ENCODE measurements at places on chromosomes 1 and 21. TPM values are rescaled to one million over a fixed set of nuclear protein-coding genes. Genes with fewer than 3 reads are reported as not detected.
A peak's percentile ranks its signal among the peaks of the same experiment; 100 is the strongest.

GRCh38 chr1:207817778-207818751 lies 66.2 kb downstream of the CD46 start:
- no peak for DNase-seq

- no peak for DNase-seq
Observed at GRCh38 chr1:153842006-153842471, 66.8 kb downstream of the SLC27A3 start.

- DNase-seq: no peak
Observed at GRCh38 chr1:9590945-9591668, 2.4 kb downstream of the TMEM201 start.

- DNase-seq: peak; percentile 49
Observed at GRCh38 chr1:172818841-172819527, 160.1 kb downstream of the FASLG start.

- no peak for DNase-seq
Observed at GRCh38 chr1:168098534-168099320, 38.0 kb downstream of the GPR161 start.

DNA sequence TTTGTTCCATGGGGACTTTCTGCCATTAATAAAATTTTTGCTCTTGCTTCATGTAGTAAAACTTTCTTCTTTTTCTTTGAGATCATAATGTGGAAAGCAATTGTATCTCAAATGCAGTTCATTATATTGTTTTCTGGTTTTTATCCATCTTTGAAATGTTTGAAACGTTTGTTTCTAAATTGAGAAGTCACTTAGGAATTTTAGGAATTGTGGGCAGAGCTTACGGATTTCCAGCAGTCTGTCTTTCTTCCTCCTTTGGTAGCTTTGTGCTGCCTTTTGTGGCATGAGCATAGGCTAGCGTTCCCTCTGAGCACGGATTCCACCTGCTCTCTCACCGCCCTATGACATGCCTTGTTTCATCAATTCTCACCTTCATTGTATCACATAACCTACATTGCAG lies 2.9 kb upstream of the ST6GALNAC5 start:
- no peak for DNase-seq

DNA sequence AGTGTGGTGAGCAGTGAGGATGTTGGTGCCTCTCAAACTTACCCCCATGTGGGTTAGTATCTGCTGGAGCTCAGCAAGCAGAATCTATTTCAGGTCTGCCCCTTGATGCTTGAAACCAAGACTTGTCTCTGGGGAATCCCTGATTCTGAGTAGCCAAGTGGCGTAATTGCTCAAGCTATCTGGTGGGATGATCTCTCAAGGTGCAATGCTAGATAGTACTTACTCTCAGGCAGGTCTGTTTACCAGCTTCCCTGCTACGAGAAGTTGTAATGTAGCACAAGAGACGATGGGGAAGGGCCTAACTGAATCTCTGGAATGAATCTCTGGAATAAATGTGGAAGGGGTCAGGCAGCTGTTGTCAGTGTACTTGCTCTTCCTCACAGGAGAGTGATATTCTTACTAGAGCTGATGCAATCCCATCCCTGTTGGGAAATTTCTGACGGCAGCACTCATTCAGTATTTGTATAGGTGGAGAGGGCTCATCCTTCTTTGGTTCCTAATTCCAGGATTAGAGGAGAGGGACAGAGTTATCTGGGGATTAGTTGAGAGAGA lies 65.4 kb downstream of the MACF1 start:
- peak; percentile 42 for DNase-seq

GRCh38 chr1:6207921-6208320 lies 2.0 kb downstream of the RNF207 start:
- no peak for DNase-seq

DNA sequence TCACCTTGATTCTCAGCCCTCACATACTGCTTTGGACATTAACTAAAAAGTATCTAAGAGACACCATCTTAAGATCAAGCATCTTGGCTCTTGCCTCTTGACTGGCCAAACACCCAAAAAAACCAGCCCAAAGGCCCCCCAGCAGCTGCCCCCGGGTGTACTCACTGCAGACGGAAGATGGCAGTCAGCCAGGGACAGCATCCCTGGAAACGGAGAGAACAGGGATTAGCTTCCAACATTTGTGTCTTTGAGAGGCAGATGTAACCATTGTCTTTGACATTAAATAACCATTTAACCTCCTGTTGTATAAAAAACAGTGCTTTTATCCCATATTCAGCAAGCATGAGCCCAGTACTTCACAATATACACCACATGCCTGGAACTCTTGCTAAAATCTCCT lies 11.3 kb downstream of the TMEM63A start:
- DNase-seq: no peak

DNA sequence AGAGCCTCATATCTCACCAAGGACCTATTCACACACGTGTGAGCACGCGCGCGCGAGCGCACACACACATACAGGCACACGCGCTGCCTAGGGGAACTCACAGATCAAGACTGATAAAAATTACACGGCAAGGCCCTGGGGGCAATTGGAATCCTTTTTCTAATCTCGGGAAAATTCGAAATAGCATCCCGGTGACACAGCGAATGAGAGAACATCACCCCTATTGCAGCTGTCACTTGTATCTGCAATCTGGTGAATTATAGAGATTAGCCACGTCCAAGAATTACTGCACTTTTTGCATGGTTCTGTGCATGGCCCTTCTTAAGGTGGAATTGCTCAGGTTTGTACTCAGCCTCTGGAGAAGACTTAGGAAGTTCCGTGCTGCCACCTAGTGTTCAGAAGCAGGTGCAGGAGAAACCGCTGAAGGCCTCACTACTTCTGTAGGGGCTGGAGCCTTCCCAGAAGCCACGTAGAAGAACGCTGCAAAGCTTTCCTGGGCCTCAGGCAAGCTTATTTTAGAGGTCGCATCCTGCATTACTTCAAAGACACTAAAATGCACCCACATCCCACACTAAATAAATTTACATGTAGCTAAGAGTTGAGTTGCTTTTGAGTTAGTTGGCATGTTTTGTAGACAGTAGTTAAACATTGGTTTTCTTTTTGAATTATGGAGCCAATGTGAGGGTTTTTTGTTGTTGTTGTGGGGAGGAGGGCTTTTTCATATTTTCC lies 229.2 kb upstream of the CAMK1G start:
- DNase-seq: peak; percentile 96

DNA sequence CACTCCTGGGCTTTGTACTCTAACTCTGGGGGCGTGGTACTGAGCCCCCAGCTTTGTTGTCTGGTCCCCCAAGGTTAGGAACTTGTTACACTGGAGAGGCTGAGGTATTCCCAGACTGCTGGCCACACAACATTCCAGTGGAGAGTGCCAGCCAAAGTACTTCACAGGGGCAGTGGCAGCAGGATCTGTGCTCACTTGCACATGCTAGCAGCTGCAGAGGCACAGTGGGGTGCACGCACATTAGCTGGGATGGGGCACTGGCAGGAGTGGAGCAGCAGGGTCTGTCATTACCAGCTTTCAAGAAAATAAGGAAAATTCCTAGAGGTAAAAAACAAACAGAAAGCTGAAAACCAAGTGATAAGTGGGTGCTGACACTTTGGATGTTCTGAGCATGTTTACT lies 31.0 kb downstream of the ZNF691 start:
- no peak for DNase-seq

GRCh38 chr1:14755518-14756252 lies 157.2 kb downstream of the KAZN start:
- DNase-seq: no peak

DNA sequence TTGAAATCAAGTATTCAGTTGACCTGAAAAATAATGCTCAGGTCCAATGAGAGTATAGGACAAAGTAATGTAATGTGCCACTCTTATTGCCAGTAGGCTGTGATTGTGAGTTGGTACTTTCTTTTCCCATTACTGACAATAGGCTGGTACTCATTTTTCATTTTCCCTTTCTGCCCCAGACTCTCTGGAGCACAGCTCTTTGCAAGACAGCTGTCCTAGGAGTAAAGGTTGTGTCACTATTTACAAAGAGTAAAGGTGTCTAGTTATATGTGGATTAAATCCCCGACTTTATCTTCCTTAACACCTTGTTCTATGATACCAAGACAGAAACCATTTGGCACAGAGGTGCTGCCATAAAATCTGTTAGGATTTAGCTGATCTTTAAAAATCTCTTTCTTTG lies 32.3 kb upstream of the RASAL2 start:
- no peak for DNase-seq

- DNase-seq: no peak
Observed at GRCh38 chr1:212930986-212931678, 19.2 kb upstream of the VASH2 start.

GRCh38 chr21:36654324-36654723 lies 44.6 kb upstream of the SIM2 start:
- DNase-seq: no peak

DNA sequence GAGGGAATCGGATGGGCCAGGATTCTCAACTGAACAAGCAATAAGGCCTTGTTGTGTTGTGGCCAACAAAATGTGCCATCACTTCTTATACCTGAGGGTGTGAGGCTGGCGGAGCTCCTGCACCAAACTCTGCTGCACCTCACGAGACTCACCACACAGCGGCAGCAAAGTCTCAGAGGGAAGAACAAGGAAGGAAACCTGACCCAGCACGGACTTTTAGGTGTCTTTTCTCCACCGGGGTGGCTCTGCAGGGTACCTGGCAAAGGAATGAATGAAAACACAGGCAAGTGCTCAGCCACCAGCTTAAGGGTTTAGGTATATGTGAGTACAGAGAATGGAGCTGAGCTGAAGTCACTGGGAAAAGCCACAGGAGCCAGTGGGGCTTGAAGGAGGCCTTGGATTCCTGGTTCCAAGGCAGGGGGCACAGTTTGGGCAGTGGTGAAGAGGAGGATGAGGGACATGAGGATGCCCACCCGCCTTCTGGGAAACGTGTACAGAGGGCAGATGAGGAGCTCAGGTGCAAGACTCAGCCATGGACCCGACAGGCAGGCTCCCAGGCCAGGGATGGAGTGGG lies 31.1 kb upstream of the HSD3B1 start:
- DNase-seq: peak; percentile 81

- DNase-seq: no peak
Observed at GRCh38 chr1:91520942-91521507, 20.4 kb downstream of the CDC7 start.

GRCh38 chr1:77038000-77038399 lies 170.7 kb downstream of the ST6GALNAC5 start:
- no peak for DNase-seq

DNA sequence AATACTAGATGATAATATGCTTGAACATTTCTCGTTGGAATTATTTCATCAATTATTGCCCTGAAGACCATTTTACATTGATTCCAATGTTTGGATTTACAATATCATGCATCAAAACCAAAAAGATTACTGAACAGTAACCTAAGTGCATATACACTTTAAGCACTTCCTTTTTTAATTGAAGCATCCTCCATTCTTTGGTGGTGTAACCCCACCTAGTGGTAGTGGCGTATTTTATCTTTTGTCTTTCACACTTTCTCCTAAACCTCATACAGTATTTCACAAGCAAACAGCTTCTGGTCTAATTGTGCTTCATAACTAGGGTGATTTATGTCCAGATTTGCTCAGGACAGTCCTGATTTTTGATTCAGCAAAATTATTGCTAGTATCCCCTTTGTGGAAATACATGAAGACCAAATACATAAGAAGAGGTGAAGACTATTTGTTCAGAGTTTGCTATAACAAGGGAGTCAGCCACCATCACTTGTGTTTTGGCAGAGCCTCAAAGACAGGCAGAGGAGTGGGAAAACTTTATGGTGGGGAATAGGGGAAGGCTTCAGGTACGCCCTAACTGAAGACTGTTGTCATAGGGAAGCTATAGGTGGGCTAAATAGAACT lies 3.4 kb upstream of the NVL start:
- DNase-seq: no peak

DNA sequence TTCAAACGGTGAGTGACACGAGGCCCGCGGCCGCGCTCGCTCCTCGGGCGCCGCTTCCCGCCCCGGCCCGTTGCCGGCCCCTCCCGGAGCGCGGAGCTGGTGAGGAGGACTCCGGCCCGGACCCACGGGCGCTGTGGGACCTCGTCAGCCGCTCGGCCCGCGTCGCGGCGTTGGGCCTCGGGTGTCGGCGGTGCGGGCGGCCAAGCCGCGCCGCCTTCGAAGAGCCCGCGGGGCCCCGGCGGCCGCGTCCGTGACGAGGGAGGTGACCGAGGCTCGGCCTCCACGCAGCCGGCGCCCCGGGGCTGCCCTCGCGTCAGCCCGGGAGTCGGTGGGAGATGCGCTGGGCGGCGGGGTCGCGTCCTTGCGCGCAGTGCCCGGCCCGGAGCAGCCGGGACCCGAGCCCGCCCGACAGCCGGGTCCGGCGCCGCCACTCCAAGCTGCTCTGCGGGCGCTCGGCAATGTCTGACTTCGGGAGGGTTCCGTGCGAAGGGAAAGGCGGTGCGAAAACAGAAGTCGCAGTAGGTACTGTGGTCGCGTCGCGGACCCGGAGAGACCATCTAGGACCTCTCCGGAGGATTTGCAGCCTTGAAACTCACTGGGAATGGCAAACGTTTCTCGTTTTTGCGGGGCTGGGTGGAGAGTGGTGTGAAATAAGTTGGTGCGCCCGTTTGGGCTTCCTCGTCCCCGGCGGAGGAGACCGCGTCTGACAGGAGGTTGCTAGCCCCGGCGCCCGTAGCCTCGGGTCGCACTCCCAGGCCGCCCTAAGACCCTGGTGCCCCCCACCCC lies 829 bp downstream of the SPEN start:
- peak; percentile 45 for DNase-seq

GRCh38 chr1:203173566-203173965 lies 2.1 kb downstream of the MYBPH start:
- DNase-seq: no peak

GRCh38 chr1:67755619-67756018 lies 70.6 kb downstream of the GADD45A start:
- no peak for DNase-seq

DNA sequence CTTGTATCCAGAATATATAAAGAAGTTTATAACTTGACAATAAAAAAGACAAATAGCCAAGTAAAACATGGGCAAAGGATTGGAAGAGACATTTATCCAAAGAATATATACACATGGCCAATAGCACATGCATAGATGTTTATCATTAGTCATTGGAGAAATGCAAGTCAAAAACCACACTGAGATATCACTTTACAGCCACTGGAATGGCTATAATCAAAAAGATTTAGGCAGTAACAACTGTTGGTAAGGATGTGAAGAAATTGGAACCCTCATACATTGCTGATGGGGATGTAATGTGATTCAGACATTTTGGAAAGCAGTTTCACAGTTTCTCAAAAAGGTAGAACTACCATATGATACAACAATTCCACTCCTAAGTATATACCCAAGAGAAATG lies 51.1 kb downstream of the SLC44A5 start:
- DNase-seq: no peak

Gene CCDC185
- total RNA-seq: not detected

Gene LCE4A
- not detected for total RNA-seq

Gene GNAT2
- total RNA-seq: not detected

Gene FMN2
- not detected for total RNA-seq

Gene ARHGEF10L
- 24.2 TPM for total RNA-seq

Gene OR2G6
- total RNA-seq: not detected

Gene RAB13
- total RNA-seq: 82.9 TPM

Gene TMEM51
- total RNA-seq: 16.5 TPM

Gene PTPRC
- 25.1 TPM for total RNA-seq

Measured in stomach (tissue), 19 donors.